ENCODE measurements at places on chromosomes 4 and X. TPM values are rescaled to one million over a fixed set of nuclear protein-coding genes. Genes with fewer than 3 reads are reported as not detected.

The AKAP17A gene
- total RNA-seq: 25.0 TPM

The PPP2R2C gene
- 5.4 TPM for total RNA-seq

The GAGE13 gene
- total RNA-seq: not detected

The P2RY8 gene
- 15.8 TPM for total RNA-seq

The IRF2 gene
- 39.2 TPM for total RNA-seq

The PGAM4 gene
- total RNA-seq: 0.14 TPM

The UGT2A1 gene
- 0.09 TPM for total RNA-seq

The UNC5C gene
- 1.8 TPM for total RNA-seq

Data from thymus (tissue), 14 donors.